Activated CD4-positive, alpha-beta T cell treated with anti-CD3 and anti-CD28 coated beads for 48 hours (primary cell): ENCODE measurements at places on chromosomes 6 and 20.

GRCh38 chr20:59814840-59815340 lies 118.5 kb downstream of the SYCP2 start:
- no peak for DNase-seq

GRCh38 chr6:3808759-3809514 lies 40.2 kb upstream of the FAM50B start:
- no peak for DNase-seq

DNA sequence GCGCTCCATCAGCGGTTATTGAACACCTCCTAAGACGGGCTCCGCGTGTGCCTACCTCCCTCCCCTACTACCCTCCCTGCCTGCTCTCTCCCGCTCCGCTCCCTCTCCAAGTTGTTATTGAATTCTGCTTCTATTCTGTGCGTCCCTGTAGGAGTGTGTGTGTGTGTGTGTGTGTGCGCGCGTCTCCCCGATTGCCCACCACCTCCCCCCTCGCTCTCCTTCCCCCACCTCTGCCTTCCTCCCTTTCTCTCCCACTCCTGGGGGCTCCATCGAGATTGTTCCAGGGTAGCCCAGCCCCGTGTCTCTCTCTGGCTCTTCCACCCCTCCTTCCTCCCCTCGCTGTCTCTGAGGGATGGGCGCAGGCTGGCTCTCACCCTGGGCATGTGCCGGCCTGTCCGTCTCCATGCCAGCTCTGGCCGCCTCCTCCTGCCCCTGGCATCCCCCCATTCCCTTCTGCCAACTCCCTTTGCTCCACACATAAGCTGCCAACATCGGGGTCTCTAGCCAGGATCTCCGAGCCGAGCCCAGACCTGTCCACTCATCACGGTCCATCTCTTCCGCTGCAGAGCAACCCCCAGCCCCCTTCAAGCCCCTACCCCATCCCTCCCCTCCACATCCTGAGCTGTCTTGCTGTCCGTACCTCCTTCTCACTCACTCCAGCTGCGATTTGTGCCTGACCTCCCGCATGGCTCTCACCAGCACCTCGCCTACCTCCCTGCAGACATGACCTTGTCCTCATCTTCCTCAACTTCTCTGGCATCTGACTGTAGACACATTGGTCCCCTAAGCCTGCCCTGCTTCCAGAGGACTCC lies 68.5 kb downstream of the SRC start:
- no peak for DNase-seq

- no peak for DNase-seq
Measured at GRCh38 chr6:110965629-110966229, 7.2 kb downstream of the GTF3C6 start.

DNA sequence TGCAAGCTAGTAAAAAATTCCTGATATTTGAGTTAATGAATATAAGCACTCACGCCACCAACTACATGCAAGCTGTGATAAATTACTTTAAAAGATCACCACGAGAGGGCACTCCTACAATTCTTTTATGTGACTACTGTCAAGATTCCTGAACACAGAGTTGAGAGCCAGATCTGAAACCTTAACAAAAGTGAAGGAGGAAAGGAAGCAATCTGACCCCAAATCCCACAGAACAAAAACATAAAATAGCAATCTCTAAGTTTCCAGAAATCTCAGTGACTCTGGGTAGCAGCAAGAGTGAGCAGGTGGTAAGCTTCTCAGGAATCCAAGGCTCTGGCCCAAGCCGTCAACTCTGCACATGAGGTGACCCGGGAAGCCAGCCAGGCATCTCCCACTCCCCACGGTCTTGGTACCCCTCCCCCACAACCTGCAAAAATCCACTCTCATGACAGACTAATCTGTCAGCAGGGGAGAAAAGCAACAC lies 55.1 kb downstream of the STAU1 start:
- DNase-seq = no peak
